ENCODE measurements at places on chromosomes 1 and 21.

DNA sequence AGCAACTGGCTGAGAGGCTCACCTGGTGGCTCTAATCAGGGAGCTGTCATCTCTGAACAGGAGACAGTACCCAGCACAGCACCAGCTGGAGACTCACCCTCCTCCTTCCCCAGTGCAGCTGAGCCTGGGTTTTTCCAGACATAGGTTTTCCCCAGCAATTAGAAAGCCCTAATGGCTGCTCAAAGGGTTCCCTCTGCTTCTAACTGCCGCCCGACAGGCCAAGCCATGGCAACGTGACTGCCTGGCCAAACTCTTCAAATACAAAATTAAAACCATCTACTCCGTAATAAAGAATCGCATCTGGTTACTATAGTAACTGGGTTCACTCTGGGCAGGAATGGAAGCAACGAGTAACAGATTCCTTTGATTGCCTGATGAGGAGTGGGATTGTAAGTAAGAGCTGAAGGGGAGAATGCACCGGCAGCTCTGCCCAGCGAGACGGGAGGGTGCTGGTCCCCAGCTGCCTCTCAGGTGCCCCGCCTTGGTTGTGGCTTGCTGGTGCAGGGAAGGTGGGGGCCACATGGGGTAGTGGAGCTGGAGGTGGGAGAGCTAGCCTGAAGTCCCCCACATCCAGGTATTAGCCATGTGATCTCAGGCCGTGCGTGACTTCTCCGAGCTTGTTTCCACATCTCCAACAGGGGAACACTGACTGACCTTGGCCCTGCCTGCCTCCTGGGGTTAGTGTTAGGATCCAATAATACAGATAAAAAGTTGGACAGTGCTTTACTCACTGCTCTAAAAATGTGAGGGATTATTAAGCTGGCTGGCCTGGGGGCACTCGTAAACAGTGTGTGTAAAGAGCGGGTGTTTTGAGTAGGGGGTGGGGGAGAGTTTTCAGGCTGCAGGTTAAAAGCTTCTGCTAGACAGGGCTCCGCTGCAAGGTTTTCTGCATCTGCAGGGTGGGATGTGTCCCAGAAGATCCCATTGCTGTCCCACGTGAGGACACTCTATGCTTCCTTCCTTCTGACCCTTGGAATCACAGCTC, 94.2 kb downstream of the KCNN3 start:
- DNase-seq: no peak

GRCh38 chr1:14745001-14745720, 146.7 kb downstream of the KAZN start:
- DNase-seq: no peak

GRCh38 chr1:79255421-79255820, 248.9 kb upstream of the ADGRL4 start:
- DNase-seq: no peak

GRCh38 chr21:39851002-39851618, 16.1 kb upstream of the PCP4 start:
- DNase-seq: no peak

DNA sequence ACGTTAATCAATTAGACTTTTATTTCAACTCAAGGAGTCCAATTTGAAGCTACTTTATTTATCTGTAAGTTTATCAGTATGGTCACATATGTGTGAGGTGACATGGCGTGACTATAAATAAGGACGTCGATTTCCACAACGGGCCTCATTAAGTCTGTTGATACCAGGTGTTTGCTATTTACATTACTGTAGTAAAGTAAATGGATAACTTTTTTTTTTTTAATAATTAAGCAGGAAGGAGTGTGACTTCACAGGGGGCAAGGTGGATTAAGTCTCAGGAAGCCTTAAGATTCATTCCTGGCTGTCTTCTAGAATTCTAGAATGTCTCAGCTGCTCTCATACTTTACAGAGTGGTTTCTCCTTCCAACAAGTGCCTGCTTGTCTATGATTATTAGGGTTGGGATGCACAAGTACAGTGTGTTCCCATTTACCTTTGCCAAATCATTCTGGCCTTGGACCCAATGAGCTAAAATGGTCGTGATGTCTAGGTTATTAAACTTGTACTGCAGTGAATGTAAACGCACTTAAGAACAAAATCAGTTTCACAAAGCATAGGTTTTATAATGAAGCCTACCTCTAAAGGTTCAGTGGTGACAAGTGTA, 15.5 kb downstream of the MAP3K7CL start:
- no peak for DNase-seq

DNA sequence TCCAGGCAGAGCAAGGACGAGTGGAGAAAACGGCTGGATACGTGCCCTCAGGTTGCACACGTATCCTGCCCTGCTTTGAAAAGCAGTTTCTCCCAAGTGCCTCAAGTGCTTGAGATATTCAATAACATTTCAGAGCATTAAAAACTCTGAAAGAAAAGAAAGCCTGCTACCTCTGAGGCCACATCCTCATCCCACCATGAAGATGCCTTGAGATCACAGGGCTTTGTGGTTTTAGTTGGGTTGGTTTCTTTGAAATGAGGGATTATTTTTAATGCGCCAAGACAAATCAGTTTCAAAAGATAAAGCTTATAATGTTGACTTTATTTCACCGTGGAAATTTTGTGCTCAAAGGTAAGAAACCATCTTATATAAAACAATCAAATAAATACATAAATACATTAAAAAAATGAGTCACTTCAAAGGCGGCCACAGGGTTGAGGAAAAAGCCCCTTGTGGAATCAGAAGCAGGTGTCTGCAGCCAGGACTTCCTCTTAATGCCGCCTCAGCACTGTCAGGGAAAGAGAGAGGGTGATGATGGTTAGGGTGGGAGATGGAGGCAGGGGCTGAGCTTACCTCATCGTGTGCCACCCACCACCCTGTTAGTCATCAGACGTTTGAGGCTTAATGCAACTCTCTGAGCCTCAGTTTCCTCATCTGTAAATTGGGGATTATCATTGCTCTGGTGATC, 1.4 kb downstream of the NPPB start:
- no peak for DNase-seq

DNA sequence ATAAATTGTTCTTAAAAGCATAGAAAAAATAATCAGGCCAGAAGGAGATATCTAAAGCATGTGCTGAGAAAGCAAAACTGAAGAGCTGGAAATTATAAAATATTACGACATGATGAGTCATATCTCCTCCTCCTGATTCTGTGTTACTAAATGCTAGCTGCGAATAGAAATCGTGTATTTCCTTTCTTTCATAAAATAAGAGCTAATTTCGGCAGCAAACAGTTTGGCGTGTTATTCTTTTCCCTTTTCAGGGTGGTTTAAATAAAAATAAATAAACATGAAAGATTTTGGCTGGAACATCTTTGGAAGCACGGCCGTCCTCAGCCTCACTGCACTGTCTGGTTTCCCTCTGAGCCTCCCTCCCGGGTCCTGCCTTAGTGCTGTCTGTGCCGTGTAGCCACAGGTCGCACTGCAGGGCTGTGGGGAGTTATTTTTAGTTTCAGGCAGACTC, 56.0 kb downstream of the ADARB1 start:
- no peak for DNase-seq

DNA sequence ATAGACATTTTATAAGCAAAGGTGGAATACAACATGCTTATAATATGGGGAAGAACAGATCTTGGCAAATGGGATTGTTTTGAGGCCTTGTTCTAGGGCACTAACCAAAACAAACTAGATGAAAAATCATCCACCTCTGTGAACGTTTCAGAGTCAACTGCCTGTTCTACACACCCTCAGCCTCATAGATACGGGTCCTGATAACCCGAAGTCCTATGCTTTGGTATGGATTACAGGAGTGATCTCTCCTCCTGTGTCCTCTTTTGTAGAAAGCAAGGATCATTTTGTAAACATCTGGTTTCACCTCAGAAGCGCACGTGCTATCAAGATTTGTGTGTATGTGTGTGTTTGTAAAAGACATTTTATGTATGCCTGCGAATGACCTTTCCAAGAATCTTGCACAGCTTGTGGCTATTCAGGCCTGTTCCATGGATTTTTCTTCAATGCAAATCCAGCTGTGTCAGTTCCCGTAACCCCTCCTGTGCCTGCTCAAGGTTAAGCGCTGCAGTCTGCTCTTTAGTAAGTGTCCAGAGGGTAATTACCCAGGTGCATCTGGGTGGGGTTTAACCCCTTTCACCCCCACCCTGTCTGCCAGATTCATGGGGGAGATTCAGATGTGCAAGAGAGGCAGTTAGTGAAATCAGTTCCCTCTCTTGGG, 132.4 kb downstream of the ROR1 start:
- no peak for DNase-seq

DNA sequence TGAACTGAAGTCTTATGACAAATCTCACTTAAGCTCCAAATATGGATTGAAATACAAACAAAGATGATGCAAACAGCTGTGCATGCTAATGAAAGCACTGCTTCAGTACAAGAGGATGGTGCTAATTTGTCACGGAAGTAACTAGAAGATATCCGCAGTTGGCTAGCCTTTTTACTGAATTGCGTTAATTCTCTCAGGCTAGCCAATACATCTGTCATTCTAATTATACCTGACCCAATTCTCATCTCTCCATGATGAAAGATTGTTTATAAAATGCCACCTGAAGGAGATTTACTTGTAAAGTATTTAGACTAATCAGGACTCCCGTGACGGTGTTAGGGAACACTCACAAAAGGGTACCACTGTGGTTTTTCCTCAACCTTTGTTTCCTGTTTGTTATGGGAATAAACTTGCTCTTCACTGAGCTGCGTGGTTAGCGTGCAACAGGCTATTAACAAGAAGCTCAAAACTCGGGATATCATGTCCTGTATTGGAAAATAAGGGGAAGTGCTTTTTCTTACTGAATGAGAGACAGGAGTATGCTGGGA, 162.5 kb downstream of the APP start:
- no peak for DNase-seq

DNA sequence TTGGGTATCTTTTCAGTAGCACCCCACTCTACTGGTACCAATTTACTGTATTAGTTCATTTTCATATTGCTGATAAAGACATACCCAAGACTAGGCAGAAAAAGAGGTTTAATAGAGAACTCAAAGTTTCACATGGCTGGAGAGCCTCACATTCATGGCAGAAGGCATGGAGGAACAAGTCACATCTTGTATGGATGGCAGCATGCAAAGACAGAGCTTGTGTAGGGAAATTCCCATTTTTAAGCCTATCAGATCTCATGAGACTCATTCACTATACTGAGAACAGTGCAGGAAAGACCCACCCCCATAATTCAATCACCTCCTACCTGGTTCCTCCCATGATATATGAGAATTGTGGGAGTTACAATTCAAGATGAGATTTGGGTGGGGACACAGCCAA, 878.6 kb upstream of the ADGRL4 start:
- DNase-seq: no peak

DNA sequence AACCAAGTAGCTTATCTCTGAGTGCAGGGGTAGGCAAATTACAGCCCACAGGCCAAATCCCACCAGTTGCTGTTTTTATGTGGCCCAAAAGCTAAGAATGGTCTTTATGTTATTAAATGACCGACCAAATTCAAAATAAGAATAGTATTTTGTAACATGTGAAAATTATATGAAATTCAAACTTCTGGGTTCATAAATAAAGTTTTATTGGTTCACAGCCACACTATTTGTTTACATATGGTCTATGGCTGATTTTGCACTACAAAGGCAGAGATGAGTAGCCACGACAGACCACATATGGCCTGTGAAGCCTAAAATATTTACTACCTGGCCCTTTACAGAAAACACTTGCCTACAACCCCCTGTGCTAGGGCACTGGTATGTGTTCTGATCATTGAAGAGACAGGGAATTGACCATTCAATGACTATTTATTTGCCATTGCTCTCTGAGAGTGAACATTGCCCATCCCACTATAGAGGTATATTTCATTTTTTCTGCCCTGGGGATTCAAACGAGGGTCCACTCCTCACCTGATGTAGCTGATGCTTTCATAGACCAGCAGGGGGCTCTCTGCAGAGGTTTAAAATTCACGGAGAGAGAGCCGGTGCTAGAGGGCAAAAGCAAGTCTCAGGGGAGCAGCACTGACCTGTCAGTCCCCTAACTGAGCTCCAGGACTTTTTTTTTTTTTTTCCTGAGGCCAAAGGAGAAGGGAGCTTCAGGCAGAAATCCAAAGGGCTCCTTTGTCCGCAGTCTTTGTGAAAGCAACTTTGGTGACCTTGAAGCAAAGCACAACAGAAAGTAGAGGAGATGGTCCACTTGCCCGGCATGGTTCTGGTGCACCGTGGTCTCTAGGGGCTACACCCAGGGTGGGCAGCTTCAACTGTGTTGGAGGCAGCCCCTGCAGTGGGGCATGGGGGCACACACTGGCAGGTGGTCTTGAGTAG, 7.3 kb upstream of the GNL2 start:
- DNase-seq: peak; percentile 3

DNA sequence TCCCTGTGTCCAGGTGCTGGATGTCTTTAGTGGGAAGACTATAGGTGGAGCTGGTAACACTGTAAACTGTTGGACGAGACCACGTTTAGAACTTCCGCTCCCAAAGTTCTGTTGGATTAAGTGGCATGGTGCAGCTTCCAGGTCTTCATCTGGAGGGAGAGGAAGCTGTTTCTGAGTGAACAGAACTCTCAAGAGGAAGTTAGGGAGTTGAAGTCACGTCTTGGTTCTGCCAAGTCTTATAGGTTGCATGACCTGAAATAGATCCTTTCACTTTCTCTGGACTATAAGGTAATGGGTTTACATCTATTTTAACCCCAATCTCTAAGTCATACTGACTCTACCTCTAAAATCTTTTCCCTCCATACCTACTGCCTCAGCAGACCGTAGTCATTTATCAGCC, 97.4 kb upstream of the TNR start:
- DNase-seq: no peak

DNA sequence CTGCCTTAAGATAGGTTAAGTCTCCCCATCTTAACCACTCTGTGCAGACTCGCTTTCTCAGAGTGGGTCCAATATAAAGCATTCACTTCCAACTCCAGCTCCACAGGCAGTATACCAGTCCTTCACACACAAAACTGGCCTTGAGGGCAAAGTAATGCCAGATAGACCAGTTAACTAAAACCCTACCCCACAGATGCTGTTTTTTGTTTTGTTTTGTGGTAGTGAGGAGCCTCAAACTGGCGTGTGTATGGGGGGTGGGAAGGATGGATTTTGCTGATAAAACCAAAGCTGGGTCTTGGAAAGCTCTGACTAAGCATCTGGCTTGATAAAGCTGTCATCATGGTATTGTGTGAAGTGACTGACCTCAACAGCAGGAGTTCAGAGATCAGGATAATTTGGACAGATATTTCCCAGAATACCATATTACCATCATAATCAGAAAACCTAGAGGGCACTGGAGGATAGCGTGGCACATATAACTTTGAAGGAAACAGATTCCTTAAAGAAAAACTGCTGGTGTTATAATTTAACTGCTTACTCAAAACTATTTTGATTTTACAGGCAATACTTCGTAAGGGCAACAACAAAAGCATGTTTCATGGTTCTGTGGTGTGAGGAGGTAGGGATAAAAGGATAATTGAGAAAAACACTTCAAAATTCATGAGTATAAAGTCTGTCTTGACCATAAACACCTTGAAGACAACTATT, 29.6 kb upstream of the CPLANE2 start:
- no peak for DNase-seq

GRCh38 chr1:17675744-17676143, 79.4 kb upstream of the ACTL8 start:
- DNase-seq: no peak

- DNase-seq: no peak
Measured at GRCh38 chr1:59879996-59880505, 46.5 kb downstream of the CYP2J2 start.

Measured in stimulated activated CD8-positive, alpha-beta memory T cell treated with anti-CD3 and anti-CD28 coated beads, Interleukin-4, amount 100 ng/mL, for 4 hours (primary cell).